ENCODE measurements at places on chromosomes 6 and 20. TPM values are rescaled to one million over a fixed set of nuclear protein-coding genes. Genes with fewer than 3 reads are reported as not detected.

- DNase-seq = no peak
These were observed 1.6 kb upstream of the PSMB8 start for GRCh38 chr6:32845384-32845884.

DNA sequence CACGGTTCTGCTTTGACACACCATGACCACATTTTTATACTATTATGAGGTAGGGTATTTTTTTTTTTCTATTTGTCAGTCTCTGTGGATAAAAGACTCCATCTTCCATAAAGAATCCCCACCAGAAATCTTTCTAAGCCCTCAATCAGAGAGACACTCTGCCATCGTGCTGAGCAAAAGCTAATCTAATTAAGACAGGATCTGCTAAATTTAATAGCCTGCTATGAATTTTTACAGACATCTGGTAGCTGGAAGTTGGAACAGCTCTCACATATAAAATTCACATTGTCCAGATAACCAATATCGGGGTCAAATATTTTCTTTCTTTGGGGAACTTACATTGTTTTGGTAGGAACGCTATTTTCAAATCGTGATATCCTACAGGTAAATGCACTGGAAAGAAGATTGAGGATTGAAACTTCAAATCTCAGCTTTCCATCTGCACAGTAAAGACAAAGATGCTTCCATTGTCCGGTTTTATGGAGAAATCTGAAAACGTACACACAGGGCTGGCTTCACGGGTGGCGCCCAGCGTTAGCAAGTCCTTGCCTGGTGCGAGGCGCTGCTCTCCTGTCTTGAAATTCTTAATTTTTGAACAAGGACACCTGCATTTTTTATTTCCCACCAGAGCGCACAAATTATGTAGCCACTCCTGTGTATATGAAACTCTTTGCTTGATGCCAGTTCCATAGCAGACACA lies 573.8 kb upstream of the NOX3 start:
- no peak for DNase-seq

DNA sequence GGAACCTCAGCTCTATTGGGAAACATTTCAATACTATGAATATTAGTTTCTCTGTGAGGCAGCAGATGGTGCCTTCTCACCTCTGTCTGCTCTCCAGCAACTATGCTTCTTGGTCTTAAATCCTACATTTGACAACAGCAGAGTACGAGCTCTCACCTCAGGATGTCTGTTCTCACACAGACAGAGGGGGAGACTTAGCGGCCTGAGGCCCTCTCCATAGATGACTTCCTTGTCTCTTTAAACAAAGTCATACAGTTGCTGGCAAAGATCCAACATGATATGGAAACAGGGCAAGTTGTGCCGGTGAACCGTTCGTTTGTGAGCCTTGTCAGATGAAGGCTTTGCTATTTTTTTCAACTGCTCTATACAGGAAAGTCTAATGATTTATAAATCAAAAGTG lies 43.7 kb upstream of the GABRR1 start:
- no peak for DNase-seq

GRCh38 chr20:64157878-64158277 lies 6.4 kb upstream of the MYT1 start:
- no peak for DNase-seq

DNA sequence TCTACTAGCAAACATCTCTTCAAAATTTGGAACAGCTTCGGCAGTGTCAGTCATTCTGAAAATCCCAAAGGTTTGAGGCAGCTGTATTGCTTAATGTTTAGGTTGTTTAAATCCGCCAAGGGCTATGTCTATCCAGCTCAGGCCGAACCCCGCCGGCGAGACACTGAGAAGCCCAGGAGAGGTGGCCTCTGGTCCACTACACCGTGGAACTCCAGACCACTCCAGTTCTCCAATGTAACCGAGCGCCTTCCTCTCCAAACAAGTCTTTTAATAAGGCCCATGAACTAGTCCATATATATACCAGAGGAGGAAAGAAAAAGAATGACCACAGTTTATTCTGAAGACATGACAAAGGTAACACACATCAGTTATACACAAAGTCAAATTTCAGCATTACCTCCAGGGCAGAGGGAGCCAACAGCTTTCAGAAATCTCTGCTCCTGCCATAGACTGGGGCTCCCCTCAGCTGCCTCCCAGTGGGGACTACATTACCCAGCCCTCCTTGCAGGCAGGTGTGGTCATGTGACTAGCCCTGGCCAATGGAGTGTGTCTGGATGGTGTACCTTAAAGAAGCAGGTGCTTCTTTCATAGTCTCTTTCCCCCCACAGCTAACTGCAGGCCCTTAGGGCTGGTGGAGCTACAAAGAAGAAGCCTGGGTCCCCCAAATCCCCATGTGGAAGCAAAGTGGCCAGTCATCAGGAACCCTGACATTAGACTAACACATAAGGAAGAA lies at the start of gene RAMACL:
RAMACL (minus strand) TSS at position 255 of the 733 bp plus-strand sequence; CDS start at position 54, 201 bp downstream.
- no peak for DNase-seq

- no peak for DNase-seq
These were observed 31.0 kb downstream of the ASCC3 start for GRCh38 chr6:100850174-100850573.

DNA sequence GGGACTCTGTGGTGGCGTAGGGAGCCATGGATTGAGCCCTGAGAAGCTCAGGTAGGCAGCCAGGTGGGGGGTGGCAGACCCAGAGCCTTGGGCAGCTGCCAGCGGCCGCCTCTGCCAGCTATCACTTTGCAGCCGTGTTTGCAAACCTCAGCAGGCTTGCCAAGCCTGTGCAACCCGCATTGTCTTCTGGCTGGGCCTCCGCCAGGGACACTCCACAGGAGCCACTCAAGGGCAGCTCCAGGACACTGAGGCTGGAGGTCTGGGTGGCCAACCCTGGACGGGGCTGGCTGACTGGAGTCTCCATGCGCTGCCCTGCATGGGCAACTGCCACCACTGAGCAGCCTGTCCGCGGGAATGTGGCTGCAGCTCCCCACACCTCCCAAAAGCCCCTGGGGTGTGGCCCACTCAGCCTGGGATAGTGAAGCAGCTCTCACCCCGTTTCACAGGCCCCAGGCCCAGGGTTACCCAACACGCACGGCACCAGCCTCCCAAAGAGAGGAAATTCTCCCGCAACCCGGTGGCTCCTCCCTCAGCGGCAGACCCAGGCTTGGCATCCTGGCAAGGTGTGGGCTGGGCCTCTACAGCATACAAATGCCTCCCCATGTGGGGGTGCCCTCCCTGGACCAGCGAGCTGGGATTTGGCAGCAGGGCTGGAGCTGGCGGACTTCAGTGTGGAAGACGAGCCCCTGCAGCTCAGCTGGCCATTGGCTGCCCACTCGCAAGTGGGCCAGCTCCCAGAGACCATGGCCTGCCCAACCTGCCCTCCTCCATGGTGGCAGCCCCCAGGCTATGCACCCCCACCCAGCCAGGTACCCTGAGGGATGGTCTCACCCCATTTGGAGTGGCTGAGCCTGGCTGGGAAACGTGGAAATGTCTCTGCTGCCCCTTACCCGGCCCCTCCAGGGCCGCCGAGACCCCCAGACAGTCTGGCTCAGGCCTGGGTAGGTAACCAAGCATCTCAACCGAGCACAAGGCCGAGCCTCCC lies 2.9 kb downstream of the CHRNA4 start:
- no peak for DNase-seq

The PPP1R3G gene
- 0.41 TPM for polyA plus RNA-seq

The LY6G6D gene
- not detected for polyA plus RNA-seq

- DNase-seq = no peak
These were observed 13.8 kb downstream of the MRPL14 start for GRCh38 chr6:44113414-44113813.

- no peak for DNase-seq
These were observed 37.6 kb downstream of the HTR1B start for GRCh38 chr6:77425671-77426070.

GRCh38 chr6:156402628-156403027 lies 374.6 kb upstream of the ARID1B start:
- no peak for DNase-seq

- DNase-seq = no peak
These were observed 73.2 kb upstream of the JAG1 start for GRCh38 chr20:10747019-10747418.

The MDFI gene
- 0.13 TPM for polyA plus RNA-seq

- DNase-seq = no peak
These were observed 572.5 kb upstream of the JAG1 start for GRCh38 chr20:11246251-11246775.

The SNPH gene
- 1.3 TPM for polyA plus RNA-seq

DNA sequence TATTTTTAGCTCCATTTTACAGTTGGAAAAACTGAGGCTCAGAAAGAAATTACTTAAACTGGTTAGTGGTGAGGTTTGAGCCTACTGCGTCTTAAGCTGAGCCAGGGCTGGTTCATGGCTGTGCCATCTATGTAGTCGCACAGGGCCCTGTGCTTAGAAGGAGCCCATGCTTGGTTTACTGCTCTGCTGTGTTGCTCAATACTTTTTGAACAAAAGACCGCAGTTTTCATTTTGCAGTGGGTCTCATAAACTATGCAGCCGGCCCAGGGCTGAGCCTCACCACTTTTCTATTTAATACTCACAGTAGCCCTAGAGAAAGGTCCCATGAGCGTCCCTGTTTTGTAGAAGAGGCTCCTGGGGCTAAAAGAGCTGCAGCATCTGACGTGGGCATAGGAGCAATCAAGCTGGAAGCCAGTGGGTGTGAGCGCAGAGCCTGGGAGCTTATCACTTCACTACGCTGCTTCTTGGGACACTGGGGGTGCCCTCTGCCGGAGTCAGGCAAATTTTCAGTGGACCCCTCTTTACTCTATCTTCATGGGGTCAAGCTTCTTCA lies 501 bp downstream of the SIRPB2 start:
- DNase-seq = no peak

The TMEM217 gene
- polyA plus RNA-seq = 0.54 TPM

DNA sequence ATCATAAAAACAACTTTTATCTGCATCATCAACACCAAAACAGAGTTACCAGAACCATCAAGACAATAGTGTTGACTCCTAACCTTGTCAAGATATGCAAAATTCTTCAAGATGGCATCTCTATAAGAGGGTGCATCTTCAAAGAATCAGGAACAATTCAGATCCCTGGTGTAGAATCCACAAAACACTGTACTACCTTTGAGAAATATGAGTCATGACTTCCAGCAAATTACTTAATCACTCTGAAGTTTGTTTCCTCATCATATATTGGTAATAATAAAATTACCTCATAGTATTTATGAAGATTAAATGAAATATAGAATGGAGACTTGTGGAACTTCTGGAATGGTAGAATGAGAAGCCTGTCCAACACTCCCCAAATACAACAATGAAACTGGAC lies 221.3 kb upstream of the SUPT3H start:
- no peak for DNase-seq

DNA sequence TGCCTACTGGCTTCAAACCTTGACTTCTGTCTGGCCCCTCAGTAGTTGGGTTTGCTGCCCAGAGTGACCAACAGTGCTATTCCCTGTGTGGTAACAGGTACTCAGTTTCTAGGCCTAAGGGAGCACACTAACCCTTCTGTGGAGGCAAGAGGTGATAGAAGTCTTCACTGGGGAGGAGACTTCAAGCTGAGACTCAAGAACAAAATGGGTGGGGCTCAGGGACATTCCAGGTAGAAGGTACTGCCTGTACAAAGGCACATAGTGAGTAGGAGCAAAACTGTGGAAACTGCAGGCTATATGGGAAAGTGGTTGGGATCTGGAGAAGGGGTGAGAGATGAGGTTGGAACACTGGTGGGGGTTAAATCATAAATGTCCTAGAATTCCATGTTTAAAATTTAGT lies 2.3 kb upstream of the SCAND1 start:
- DNase-seq = no peak

The HDGFL1 gene
- not detected for polyA plus RNA-seq

The OR2B6 gene
- not detected for polyA plus RNA-seq

The TCF21 gene
- polyA plus RNA-seq = 0.63 TPM

GRCh38 chr6:145569140-145569539 lies 166.2 kb downstream of the EPM2A start:
- no peak for DNase-seq

GRCh38 chr6:150142670-150143515 lies at the start of gene PPP1R14C:
Gene PPP1R14C (plus strand): TSS chr6:150143044. CDS start chr6:150143193, 149 bp downstream.
- peak; percentile 55 for DNase-seq

- no peak for DNase-seq
These were observed 5.8 kb downstream of the HDGFL1 start for GRCh38 chr6:22575190-22575589.

The BPI gene
- not detected for polyA plus RNA-seq

The APCDD1L gene
- 2.4 TPM for polyA plus RNA-seq

The ARMC2 gene
- 5.5 TPM for polyA plus RNA-seq

DNA sequence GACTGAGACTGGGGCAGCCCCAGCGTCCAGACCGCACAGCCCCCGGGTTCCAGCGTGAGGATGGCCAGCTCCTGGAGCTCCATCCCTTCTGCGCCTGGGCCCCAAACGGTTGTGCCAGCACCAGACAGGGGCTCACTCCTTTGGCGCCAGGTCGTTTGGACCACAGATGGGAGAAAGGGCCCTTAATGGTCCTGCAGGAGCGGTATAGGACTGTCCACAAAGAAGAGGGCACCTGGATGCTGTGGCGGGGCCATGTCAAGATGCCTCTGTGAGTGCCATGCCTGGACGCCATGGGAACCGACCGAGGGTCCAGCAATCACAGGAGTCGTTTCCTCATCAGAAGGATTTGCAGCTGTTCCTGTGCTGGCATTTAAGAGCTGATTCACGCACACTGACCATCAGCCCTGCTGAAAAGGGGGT lies 82.7 kb downstream of the DLL1 start:
- DNase-seq = peak; percentile 62

The AVP gene
- not detected for polyA plus RNA-seq

The PTGIS gene
- 53.6 TPM for polyA plus RNA-seq

GRCh38 chr6:106159531-106159940 lies 73.4 kb downstream of the PRDM1 start:
- no peak for DNase-seq

The NKAPL gene
- polyA plus RNA-seq = 1.9 TPM

GRCh38 chr20:17952692-17953684 lies 15.6 kb downstream of the SNX5 start:
- DNase-seq = no peak

DNA sequence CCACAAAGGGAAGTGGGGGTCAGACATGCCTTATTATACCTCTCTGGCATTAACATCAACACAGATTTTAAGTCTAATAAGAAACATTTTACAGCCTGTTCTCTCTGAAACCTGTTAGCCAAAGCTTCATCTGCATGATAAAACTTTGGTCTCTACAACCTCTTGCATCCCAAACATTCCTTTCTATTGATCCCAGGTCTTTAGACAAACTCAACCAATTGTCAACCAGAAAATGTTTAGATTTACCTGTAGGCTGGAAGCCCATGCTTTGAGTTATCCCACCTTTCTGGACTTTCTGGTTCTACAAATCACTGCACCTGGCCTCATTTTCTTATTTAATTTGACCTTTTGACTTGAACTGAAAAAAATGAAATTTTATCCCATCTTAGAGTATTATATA lies 20.8 kb downstream of the MCM8 start:
- DNase-seq = no peak

The SPATA25 gene
- 2.3 TPM for polyA plus RNA-seq

The RAET1L gene
- polyA plus RNA-seq = not detected
